CD14-positive monocyte (primary cell): ENCODE measurements at places on chromosomes 7 and 10. TPM values are rescaled to one million over a fixed set of nuclear protein-coding genes. Genes with fewer than 3 reads are reported as not detected.

DNA sequence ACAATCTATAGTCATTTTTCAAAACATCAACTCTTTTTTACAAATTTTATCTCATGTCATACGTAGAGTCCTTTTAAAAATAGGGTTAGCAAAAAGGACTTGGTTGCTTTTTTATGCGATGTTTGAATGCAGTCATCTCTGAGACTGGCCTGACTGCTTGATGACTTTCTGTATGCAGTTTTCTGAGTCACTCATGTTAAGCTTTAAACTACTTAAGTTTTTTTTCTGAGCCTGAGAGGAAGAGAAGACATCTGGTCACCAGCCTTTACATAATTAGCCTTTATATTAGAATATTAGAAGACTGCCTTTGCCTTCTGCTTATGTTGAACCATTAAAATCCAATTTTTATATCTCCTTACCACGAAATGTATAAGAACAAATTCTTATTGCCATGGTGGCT is 834.4 kb upstream of the MBL2 start:
- DNase-seq, result no peak

DNA sequence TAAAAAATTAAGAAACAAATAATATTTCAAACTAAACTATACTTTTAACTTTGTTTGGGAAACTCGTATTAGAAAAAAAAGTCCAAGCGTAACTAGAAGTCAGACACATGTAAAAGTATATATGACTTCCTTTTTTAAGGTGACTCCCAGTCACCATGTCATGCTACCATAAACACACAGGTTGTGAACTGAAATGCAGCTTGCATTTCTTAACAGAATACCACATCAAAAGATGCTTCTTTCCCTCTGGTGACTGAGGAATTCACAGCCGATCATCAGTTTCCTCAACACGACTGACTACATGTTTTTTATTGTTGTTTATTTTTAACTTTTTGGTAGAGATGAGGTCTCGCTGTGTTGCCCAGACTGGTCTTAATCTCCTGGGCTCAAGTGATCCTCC is 445.0 kb downstream of the PARD3 start:
- no peak for DNase-seq

DNA sequence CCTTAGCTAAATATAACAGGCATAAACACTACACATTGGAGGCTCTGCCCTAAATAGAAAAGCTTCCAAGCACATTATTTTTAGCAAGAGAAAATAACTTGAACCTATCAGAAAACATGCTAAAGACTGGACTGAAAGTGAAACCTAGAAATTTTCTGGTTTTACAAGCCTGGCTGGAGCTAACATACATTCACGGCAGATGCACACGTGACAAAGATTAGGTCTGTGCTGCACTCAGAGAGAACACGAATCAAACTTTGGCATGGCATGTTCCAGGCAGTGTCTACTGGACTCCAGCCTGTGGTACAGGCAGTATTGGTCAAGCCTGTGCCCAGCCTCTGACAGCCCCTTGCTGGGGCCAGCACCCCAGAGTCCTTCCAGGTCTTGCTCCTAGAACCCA is 94.1 kb upstream of the PCBD1 start:
- no peak for DNase-seq

DNA sequence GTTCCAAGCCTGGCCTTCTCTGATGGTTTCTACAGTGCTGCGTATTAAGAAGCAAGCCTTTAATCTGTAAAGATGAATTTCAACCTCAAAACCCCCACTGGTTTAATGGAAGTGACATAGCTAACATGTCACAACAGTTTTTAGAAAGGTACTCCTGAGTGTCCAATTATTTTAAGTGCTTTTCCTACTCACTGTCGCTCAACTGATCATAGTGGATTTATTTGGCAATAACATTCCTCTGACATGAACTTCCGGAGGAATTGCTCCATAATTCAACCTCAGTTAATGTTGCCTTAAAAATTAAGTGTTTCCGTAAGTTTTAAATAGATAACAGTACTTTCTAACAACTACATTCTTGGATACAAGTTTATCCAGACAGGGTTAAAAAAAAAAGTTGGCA is 57.5 kb downstream of the AGMO start:
- no peak for DNase-seq

The ARHGEF35 gene
- polyA plus RNA-seq, result 0.10 TPM
